ENCODE measurements at places on chromosomes 6 and 20.

GRCh38 chr6:7974938-7975763 lies 64.6 kb upstream of the TXNDC5 start:
- peak; percentile 88 for DNase-seq

DNA sequence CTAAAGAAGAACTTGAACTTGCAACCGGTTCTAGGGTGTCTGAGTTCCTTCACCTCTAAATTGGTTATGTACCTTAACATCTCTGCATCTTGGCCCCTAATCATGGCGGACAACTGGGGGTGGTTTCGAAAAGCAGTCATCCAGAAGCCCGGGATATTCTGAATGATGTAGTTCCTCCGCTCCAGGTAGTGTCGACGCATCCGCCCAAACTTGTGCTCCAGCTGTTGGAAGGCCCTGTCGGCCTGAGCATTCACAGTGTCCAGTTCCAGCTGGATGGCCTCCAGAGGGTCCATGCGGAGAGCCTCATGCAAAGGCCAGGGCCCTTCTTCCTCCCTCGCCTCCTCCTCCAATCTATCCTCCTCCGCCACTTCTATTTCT lies 887 bp downstream of the TSPYL1 start:
- DNase-seq = no peak

- no peak for DNase-seq
These were observed 51.9 kb upstream of the MRPS10 start for GRCh38 chr6:42269553-42269952.

- no peak for DNase-seq
These were observed 18.7 kb downstream of the DEK start for GRCh38 chr6:18245642-18246041.

- no peak for DNase-seq
These were observed 408.4 kb downstream of the PKHD1 start for GRCh38 chr6:51678905-51679620.

- DNase-seq = peak; percentile 62
These were observed 140.8 kb upstream of the CARMIL1 start for GRCh38 chr6:25138233-25138933.

- no peak for DNase-seq
These were observed 352.9 kb downstream of the ESR1 start for GRCh38 chr6:152160346-152160745.

- peak; percentile 44 for DNase-seq
These were observed 212.5 kb upstream of the SUPT3H start for GRCh38 chr6:45590226-45590625.

GRCh38 chr6:22091424-22091948 lies 205.3 kb downstream of the PRL start:
- DNase-seq = no peak

- DNase-seq = no peak
These were observed 9.9 kb upstream of the FAM50B start for GRCh38 chr6:3838992-3839867.

Data from HS-5 (cell line).